ENCODE measurements at places on chromosomes 2 and 18. TPM values are rescaled to one million over a fixed set of nuclear protein-coding genes. Genes with fewer than 3 reads are reported as not detected.

- peak; percentile 36 for DNase-seq
Measured at GRCh38 chr2:17643031-17643615, 102.6 kb downstream of the VSNL1 start.

DNA sequence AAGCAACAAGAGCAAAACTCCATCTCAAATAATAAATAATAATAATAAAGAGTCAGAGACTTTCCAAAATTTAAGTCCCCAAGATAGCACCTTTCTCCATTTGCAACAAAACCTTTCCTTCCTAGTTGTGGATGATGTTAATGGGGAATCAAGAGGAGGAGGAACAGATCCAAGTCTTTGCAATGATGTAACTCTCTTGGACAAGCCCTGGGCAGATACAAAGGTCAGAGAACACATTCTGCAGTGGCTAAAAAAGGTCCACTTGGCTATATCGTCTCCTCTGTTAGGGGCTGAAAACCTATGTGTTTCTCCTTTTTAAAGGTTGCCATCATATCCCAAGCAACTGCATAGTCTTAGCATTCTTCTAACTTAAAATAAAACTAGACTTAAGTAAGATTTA, 151.1 kb downstream of the TMEM163 start:
- DNase-seq, result no peak

DNA sequence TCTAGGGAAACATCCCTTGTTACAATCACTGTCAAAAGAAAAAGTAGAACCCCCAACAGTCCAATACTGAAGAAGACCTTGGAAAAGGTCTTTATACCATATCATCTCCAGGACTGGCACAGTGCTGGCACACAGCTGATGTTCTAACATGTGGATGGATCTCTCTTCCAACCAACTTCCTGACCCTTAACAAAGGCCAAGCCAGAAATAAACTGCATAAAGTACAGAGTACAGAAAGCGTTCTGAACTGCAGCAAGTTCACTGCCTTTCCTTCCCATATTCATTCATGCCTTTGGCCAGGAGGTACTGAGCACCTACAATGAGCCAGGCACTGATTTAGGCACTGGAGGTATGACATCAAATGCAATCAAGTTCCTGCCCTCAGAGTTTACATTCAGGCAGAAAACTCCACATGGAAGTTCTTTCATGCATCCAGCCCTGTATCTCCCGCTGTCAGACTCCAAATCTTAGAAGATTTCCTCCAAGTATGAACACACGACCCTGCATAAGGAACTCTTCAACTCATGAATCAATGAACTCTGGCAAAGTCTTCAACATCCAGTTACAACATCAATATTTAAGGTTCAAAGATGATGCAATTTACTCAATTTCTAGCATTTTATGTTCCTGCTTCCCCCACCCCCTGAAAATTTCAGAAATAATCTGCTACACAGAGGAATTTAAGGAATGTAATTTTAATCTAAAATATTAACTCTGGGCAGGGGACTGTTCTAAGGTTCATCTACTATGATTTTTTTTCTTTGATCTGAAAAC, 33.8 kb downstream of the ACVR1 start:
- DNase-seq, result no peak

DNA sequence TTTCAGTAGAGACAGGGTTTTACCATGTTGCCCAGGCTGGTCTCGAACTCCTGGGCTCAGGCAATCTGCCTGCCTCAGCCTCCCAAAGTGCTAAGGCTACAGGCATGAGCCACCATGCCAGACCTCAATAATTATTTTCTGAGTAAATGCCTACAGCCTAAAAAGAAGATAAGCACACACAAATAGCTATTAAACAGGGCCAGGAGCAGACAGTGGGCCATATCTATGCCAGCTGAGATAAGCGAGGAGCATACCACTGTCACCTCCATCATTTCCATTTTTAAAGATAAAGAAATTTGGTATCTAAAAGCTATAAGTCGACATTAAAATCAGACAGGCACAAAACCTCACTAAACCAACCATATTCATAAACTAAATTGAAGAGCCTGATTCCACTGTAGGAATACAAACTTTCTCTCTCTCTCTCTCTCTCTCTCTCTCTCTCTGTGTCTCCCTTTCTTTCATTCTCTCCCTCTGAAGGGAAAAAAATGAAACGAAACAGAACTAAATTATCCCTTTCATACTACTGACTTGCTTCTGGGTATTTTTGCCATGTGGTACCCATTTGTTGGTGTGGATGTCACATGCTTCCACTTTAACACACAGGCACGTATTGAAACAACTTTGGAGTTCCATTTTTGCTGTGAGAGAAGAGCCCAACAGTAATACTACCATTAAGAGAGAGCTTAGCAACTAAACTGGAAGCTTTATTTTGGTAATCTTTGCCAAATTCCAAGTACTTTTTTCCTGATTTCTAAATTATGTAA, 51.0 kb downstream of the FARSB start:
- DNase-seq, result no peak

DNA sequence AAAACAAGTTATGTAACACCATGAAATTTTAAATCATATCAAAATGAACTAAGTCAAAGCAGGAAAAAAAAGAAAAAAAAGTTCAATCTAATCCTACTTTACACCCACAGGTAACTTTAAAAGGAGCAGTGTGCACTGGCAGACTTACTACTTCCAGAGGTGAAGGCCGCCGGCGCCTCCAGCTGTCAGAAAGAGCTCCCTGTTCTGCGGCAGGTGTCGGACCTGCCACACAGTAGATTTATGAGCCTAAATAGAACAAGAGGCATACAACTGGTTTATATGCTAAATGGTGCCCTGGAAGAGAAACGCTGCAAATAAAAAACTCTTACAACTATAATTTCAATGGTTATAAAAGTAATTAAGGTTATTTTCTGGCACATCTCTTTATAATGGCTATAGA, 23.1 kb upstream of the PNO1 start:
- no peak for DNase-seq

- DNase-seq, result no peak
Measured at GRCh38 chr2:232260075-232260474, 118.5 kb upstream of the ALPP start.

- DNase-seq, result no peak
Measured at GRCh38 chr2:157839162-157839801, 36.8 kb downstream of the ACVR1 start.

DNA sequence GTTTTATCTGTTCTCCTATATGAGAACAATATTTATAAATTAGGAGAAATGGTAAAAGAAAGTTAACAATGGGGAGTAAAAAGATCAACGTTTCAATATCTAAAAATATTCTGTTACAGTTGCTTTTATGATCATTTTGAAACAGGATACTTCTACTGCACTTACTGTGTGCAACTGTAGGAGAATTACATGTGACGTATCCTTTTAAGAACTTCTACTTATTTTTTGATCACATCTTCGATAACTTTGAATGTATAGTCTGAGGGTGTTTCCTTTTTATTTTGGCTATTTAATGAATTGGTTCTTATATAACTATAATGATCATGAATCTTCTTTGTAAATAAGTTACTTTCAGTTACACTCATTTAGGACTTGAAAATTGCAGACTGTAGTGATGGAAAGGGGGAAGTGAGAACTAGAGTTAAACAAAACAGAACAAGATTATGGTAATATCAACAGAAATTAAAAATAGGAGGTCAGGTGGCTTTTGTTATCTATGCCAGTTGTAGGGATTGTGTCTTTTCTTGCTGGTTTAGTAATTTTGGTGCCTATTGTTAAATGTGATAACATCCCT, 109.9 kb downstream of the MSTN start:
- no peak for DNase-seq

- no peak for DNase-seq
Measured at GRCh38 chr18:45173799-45174519, 441.3 kb upstream of the SLC14A2 start.

DNA sequence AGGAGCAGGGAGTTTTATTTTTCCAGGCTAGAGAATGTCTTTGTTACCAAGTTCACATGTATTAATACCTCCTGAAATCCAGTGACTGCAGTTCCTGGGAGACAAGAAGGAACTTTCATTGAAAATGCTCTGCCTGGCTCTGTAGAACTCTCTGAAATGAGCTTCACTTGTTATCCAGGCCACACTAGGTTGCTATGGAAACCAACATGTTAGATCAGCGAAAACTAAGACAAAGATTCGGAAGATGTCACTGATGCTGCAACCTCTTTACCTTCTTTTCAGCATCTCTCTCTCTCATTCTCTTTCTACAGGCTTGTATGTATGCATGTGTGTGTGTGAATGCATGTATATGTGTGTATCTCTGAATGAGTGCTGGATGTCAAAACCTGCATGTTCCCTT, 218.5 kb downstream of the TRIB2 start:
- no peak for DNase-seq

DNA sequence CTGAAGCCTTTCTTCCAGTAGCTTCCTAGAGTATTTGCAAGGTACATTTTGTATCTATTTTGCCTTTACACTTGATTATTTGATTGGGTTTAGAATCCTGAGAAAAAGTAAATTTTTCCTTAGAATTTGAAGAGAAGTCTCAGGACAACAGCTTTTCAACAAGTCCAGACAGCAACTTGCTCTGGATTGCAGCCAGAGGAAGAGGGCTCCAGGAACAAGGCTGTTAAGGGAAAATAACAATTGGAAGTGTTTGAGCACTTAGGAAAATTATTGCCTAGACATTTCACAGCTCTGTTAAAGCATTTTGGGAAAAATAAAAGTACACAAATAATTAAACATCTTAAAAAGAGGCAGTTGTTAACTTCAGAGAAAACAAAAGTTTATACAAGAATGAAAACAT, 58.3 kb upstream of the RAPGEF4 start:
- no peak for DNase-seq

DNA sequence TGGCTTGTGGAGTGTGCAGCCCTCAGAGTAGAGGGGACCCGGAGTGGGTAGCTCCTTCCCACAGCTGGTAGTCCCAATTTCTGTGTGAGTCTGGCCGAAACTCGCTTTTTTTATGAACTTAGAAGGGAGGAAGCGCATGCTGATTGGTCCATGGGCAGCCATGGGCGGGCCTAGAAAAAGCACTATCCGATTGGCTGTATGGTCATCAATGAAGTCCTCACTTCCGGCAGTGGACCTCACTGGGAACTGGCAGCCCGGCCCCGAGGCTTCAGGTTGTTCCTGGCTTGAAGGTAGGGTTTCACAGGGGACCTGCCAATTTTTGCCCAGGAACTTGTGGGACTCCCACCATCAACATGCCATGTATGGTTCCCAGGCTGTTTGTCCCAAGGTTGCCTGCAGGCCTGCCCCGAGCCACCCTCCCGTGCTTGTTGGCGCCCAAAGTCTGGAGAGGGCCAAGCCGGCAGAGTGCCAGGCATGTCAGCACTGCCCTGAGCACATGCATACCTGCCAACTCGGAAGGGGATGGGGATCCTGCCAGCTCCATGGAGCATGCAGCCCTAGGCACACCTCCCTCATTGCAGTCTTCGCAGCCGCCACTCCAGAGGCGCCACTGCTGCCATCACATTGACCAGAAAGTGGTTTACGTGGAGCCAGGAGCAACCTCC, 98.5 kb downstream of the ATP9B start:
- DNase-seq, result no peak

The C2orf78 gene
- total RNA-seq, result not detected

The LCT gene
- 0.02 TPM for total RNA-seq

The IL1R2 gene
- 36.2 TPM for total RNA-seq

The CAPN14 gene
- 0.39 TPM for total RNA-seq

The CCDC148 gene
- 0.29 TPM for total RNA-seq

The MERTK gene
- total RNA-seq, result 1.2 TPM

Measured in activated CD4-positive, alpha-beta memory T cell treated with anti-CD3 and anti-CD28 coated beads for 36 hours (primary cell).